Activated CD8-positive, alpha-beta memory T cell treated with anti-CD3 and anti-CD28 coated beads for 1 hour (primary cell): ENCODE measurements at places on chromosomes 12 and 14.

DNA sequence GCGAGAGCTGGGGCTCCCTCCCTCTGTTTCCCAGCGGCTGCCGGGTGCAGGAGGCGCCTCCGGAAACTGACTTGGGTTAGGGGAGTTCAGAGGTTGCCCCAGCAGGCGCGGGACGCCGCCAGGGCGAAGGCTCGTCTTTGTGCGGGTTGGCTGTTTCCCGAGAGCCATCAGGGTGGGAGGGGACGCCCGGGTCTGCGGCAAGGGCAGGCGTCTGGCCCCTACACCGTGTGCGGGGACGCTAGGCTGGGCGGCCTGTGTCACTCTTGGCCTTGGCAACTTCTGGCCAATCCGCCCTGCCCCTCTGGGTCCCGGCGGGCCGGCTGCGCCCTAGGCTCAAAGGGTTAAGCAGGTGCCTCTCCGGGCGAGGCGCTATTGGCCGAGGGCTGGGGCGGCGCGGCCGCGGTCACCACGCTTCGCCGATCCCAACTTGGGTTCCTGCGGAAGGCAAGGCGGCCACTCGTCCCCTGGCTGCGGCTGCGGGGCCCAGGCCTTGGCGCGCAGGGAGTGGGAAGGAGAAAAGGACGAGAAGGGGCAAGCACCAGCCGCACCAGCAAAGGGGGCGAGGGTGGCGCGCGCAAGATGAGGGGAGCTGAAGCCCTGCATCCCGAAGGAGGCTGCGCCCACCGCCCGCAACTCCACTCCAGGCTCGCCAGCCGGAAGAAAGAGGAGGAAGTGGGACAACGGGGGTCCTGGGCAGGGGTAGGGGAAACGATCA is 5.6 kb upstream of the NPAS3 start:
- no peak for DNase-seq

- DNase-seq = no peak
Measured at GRCh38 chr12:53098354-53098981, 1.0 kb downstream of the IGFBP6 start.

DNA sequence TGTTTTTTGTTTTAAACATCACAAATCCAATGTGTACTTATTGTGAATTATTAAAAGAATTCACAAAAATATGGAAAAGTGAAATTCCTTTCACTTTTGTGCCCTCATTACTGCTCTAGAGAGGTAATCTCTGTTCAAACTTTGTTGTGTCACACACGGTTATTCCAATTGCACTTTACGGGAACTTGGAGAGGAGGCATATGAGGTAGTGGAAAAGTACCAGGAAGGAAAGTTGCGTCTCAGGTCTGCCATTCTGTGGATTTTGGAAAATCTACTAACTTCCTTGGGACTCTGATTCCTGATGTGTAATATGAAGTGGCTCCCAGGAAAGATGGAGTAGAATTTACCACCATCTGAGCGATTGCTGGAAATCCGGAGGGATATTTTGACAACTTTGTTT is 90.9 kb upstream of the DCN start:
- DNase-seq = no peak

DNA sequence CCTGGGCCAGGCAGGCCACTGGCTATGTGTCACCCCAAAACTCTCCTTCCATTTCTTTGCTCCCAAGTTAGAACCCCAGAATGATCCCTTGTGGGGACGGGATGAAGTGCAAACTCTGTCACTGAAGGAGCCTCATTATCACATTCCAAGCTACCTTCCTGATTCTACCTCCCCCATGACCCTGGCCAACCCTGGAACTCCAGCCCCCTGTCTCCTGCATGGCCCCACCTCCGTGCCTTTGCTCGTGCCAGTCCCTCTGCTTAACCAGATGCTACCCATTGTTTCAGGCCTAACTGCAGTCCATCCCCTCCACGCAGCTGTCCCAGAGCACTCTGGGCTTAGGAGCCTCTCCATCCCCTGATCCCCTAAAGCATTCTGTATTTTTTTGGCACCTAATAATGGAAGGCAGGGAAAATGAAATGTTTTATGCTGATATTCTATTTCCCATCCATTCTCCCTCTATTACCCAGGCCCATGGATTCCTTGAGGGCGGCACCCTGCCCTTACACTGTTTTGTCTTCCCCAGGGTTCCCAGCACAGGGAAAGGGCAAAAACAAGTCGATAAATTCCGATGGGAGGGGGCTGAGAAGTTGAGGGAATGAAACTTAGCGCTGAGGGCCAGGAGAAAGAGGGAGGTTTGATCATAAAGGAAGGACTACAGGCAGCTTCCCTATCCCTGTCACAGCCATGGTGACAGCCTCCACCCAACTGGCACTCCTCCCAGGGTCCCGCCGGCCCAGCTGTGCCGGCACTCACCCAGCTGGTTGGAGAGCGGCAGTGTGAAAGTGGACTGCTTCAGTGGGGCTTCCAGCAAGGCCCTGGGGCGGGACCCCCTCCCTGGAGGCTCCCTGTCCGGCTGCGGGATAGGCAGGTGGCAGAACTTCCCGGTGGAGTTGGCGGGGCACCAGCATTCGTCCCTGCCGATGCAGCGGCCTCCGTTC is 58.1 kb downstream of the ISCA2 start:
- no peak for DNase-seq

- DNase-seq = no peak
Measured at GRCh38 chr12:26157001-26157400, 32.2 kb upstream of the BHLHE41 start.

- no peak for DNase-seq
Measured at GRCh38 chr12:101824831-101825230, 5.9 kb downstream of the GNPTAB start.

GRCh38 chr14:78725086-78725485 is 554.9 kb downstream of the NRXN3 start:
- no peak for DNase-seq

- no peak for DNase-seq
Measured at GRCh38 chr12:110849221-110849620, 2.4 kb downstream of the CCDC63 start.

DNA sequence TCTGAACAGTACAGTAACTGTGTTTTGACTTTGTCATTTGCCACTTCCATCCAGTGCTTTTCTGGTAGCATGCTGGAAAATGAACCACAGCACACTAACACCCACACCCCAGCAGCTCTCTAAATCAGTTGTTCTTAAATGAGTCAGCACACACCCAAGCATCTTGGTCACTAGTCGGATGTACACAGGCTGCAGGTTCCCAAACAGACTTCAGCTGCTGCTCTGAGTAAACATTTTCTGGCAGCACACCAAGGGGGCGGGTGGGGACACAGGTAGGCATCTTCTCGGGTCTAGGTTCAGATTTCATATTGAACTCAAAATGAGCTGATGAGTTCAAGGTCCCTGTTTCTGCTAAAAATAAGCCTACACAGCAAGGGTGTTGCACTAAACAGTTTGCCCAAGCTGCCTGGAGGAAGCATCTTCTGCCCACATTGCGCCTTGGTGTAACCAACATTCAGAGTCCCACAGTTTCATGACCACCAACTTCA is 39.8 kb downstream of the IFNG start:
- DNase-seq = no peak

DNA sequence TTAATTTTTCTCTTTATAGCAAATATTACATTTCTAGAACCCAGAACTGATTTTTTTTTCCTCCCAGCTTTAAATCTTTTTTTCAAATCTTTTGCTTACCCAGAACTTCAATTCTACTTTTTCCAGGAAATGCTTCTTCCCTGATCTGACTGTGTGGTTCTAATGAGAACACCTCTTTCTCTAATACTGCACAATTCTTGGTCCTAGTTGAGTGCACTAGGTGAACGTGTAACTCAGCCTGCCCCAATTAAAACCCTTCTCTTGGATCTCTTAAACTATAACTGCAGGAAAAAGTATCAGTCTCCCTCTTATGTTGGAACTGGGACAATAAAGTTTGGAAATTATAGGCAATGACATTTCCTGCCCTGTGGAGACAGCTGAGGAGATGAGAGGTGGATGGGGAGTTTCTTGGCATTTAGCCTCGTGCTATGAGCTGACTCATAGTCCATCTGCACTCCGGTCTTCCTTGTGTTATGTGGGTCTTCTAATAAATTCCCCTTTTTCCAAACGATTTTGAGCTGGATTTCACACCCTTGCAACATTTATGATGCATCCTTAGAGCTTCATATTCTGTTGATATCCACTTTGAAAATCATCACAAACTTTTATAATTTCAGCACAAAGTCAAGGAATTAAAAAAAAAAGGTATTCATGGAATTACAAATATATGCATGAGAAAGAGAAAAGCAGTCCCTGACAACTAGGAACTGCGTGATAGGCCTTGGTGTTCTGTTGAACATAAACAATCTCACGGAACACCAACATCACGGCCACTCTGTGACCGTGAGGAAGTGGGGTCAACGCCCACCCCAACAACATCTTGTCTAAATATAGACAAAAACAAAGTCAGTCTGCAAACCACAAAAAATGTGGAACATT is 52.4 kb downstream of the BRMS1L start:
- no peak for DNase-seq

DNA sequence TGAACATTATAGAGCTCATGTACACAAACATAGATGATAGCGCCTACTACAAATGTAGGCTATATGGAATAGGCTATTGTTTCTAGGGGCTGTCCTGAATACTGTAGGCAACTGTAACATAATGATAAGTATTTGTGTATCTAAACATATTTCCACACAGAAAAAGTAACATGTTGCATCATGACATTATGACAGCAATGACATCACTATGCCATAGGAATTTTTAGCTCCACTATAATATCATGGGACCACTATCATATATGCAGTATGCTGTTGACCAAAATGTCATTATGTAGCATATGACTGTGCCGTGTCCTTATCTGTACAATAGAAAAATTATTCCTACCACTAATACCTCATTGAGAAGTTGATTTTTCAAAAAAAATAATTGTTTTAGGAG is 96.7 kb upstream of the SSTR1 start:
- DNase-seq = no peak

GRCh38 chr14:103456167-103456835 is 66.3 kb downstream of the CKB start:
- DNase-seq = no peak

DNA sequence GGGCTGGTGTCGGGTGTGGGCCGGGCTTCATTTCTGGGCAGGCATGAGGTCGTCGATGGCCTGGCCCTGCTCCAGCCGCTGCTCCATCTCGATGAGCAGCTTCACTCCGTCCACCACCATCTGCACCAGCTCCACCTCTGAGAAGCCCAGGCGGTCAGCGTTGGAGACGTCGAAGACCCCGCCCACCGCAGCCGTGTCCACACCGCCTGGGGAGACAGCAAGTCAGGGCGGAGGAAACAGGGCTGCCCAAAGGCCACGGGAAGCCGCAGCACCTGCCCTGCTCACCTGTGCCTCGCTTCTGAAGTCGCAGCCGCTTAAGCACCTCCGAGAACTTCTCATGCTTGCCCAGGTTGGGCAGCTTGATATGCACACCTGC is 2.8 kb downstream of the CKB start:
- DNase-seq = no peak

DNA sequence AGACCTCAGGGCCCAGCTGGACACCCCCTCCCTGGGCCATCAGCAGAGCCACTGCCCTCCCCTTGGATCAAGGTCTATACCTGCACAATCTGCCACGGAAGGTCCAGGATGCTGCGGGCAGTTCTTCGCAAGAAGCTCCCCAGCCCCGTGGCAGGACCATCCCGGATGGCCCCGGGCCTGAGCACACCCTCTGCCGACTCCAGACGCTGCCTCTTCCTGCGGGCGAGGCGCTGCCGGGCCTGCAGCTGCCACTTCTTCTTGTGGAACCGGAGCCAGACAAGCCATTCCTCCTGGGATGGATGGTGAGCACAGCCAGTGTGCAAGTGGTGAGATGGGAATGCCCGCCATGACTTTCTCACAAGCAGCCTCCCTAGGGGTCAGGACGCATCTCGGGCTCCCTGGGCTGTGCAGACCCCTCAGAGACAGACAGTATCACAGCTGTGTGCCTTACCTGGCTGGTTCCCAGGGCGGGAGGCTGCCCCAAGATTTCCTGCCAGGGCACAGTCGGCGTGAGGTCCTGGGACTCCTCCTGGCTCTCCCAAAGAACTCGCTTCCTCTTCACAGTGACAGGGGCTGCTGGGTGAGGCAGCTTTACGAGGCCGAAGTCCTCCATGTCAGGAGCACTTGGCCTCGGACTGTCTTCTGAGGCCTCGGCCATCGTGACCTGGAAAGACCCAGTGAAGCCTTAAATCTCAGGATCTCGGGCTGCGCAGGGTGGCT is 30.8 kb downstream of the P2RX2 start:
- DNase-seq = no peak

DNA sequence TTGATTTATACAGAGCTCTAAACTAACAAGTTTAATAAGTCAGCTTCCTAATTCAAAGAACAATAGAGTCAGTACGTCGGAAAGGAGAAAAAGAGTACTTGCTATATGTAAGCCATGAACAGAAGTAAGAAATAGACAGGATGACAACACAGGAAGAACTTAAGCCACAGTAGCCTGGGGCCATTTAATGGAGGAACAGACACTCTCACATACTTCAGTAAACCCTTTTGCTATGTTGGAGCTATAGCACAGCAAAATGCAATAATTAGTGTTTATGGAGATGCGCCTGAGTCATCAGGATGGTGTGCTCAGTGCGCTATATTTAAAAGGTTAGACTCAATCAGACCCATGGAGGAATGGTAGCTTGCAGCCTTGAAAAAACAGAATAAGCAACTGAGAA is 61.0 kb downstream of the SRGAP1 start:
- no peak for DNase-seq

DNA sequence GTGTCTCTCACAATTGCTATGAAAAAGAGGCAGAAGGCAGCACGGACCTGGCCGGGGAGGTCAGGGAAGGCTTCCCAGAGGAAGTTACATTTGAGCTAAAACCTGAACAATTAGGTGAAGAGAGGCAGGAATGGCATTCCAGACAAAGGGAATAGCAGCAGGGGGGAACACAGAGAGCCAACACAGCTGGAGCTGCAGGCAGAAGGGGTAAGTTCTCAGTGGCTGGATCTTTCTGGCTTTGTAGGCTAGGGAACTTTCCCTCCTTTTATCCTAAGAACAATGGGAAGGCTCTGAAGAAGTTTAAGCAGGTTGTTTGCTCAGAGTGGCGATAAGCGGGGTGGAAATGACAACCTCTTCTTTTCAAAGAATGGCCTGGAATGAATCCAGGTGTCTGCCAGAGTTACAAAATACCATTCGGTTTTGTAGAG is 100.0 kb downstream of the PRIMA1 start:
- DNase-seq = no peak
